ENCODE measurements at places on chromosomes 16 and 17.

- no peak for DNase-seq
Measured at GRCh38 chr17:21249086-21249795, 4.0 kb downstream of the NATD1 start.

DNA sequence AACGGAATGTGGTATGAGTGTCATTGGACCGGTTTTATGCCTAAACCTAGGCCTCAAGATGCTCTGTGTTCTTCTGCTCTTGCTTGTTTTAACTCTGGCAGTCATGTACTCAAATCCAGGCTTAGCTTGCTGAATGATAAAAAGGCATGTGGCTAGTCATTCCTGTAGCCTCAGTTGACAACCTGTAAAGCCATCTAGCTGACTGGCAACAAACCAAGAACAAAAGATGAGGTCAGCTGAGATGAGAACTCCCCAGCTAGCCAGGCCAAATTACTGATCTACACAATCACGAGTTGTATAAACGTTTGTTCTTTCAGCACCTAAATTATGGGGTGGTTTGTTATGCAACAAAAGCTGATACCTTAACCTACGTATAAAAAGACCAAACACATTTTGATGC, 1406.0 kb upstream of the CDH8 start:
- DNase-seq: no peak

DNA sequence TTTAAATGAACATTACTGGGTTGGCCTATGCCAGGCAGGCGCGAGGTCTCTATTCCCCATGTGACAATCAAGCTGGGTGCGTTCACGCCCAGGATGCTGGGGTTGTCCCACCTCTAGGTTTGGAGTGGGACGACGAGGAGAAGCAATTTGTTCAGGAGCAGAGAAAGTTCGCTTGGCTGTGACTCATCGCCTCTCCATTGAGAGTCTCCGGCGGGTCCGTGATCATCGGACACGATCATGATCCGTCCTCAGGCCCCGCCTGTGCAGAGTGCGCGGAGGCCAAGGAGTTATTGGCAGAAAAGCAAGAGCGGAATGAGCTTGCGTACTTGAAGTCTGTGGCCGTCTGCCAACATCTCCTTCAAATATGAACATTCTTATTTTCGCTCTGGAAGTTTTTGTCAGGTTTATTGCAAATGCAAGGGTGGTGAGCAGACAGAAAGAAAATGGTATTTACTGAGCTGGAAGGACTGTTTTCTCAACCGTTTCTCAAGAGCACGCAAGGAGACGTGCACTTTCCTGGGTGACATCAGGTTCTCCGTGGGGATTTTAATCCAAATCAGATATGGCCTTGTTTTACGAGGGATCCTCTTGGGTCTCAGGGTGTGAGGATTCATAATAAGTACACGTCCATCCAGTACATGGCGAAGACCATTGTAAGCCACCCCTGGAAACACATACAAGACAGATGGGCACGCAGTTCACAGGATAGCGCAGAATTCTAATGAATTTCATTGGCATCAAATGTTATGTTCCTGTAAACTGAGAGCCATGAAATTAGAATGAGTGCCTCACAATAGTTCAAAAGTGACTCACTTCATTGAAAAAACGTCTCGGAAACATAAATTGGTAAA, 70.1 kb upstream of the CREBBP start:
- DNase-seq: no peak

- DNase-seq: no peak
Measured at GRCh38 chr17:68060336-68060735, 24.8 kb downstream of the KPNA2 start.

GRCh38 chr17:13619462-13619861, 17.7 kb upstream of the HS3ST3A1 start:
- DNase-seq: no peak

DNA sequence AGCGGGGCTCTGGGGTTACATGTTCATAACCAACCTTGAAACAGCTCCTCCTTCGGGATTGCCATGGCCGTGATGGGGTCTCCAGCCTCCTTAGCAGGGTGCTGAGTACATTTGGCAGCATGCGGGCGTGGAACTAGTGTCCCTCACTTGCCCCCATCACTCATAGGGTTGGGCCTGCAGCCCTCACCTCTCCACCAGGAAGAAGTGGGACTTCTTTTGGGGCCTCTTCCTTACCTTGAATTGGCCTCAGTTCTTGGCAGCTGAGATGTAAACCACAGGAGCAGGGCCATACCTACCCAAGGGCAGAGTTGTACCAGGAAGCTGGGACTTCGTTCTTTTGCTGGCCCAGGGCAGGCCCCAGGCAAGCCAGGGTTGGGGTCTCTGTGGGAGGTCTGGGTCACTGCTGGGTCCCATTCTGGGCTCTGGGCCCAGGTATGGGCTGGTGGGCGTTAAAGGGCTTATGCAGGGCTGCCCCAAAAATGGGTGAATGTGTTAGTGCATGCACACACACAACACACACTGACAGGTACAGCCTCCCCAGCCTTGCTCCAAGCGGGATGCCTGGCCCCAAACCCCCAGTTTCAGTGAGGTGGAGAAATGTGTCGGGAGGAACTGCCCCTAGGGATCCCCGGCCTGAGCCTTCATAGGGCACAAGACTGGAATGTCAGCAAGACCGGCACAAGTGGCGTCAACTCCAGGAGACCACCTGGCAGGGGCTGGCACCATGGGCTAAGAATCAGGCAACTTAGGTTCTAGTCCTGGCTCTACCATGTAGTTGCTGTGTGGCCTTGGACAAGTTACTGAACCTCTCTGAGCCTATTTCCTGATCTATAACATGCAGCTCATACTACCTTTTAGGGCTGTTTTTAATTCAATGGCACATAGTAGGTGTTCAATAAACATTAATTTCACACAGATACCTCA, 3.9 kb upstream of the KRT15 start:
- DNase-seq: no peak

DNA sequence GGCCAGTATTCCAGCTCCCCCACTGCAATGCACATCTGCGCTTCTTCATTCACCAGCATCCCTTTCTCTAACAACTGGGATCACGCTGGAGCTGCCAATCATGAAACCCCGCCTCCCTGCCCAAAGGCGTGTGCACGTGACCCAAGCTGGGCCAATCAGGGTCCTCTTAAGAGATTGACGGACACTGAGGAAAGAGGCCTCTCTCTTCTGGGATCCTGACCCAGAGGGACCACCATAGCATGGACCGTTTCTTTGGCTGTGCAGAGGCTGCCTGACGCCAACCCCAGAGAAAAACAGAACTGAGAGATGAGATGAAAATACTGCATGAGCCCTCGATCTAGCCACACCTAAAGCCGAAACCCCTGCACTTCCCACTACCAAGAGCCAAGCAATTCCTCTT, 32.0 kb downstream of the COTL1 start:
- DNase-seq: peak; percentile 59

DNA sequence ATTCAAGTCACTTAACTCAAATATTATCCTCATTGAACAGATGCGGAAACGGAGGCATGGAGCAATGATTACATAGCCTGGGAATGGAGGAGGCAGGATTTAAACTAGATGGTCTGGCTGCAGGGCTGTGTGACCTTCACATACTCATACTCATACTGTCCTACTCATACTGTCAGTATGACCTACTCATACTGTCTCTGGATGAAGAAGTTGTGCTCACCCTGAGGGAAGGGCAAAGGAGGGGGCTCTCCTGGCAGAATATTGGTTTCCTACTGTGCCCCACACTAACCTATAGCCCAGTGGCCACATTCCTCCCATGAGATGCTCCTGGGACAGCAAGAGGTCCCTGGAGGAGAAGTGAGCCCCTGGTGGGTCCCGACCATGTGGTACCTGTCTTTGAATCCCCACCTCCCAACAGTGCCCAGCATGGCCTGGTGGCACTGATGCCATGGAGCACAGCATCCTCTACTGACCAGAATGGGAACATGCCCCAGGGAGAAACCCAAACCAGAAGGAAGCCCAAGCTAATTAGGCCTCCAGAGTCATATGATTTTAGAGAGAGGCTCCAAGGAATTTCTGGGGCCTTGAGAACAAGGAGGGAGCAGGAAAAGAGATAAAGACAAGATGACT, 197.3 kb upstream of the SDK2 start:
- DNase-seq: peak; percentile 29

- DNase-seq: no peak
Measured at GRCh38 chr17:60258313-60258712, 108.5 kb downstream of the CA4 start.

DNA sequence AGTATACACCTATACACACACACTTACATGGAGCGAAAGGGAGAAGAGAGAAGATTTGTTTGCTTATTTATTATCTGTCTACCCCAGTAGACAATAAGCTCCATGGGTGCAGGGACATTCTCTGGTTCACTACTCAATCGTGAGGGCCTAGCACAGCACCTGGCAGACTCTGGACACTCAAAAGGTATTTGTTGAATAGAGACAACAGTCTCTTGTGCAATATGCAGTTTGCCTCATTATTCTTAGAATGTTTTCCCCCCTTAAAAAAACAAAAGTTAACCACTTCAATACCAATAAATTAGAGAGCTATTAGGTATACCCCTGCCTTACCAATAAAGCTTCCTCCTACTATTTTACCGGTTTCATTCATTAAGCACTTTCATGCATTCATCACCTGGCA, 2.0 kb downstream of the AKAP10 start:
- DNase-seq: no peak

DNA sequence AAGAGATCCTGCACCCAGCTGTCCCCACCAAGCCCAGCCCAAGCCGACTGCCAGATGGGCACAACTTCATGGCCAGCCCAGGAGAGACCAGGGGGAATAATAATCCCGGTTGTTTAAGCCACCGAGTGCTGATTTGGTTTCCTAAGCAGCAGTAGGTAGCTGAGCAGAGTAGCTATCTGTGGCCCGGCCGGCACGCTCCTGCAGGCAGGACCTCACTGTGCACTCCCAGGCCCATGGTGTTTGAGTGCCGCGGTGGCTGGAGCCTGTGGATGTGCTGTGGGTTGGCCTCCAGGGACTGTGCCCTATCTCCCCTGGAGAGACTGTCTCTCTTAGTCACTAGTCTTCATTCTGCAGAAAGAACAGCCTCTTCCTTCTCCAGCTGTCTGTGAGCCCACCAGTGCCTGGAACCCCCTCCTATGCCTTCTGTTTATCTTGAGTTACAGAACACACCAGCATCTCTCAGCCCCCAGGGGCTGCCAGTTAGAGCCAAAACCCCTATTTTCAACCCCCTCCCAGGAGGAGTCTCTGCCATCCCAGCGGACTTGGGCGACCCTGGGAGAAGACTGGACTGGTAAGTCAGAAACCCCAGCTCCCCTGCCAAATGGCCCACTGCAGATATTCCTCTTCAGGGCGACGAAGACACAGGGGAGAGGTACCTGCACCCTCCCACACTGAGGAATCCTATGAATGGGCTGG, 152.0 kb downstream of the SDK2 start:
- no peak for DNase-seq

DNA sequence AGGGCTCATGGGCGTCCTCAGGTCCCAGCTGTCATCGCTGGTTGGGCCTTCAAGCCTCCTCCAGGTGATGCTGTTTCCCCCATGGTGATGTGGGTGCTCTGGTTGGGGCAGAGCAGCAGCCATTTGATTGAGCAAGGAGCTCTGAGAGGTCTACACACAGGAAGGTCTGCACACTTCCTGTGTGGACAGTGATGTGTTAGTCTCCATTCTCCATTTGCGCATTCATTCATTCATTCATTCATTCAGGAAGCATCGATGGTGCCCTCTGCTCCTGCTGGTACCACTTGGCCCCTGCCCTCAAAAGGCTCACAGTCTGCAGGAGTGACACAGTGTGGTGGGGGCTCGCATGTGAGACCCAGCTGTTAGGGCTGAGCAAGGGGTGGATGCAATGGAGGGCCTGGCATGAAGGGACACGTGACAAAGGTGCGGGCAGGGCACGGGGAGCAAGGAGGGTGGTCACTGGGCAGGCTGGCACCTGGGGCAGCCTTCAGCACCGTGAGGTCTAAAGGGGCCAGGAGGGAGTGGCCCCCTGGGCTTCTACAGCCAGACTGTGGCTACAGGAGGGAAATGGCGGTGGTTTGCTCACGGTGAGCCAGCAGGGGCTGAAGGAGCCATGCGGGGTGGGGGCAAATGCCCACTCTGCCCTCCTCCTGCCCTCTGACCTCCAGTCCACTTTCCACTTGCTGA, 1.5 kb downstream of the ADGRG3 start:
- no peak for DNase-seq

- DNase-seq: no peak
Measured at GRCh38 chr17:28327031-28327607, 8.1 kb downstream of the TMEM97 start.

- no peak for DNase-seq
Measured at GRCh38 chr17:10130677-10131076, 67.7 kb downstream of the GAS7 start.

DNA sequence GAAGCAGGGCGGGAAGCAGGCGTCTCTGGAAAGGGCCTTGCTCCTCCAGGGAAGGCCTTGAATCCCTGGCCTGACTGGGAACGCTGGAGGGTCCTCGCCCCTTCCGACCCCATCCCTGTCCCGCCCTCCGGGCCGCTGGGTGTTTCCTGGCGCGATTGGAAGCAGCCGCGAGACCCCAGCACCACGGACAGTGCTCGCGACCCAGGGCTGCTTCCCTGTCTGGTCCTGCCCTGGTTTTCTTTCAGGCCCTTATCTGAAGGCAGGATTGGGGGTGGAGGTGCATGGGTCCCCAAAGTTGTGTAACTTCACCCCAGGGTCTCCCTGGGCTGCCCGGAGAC, 2.1 kb downstream of the MGAT5B start:
- DNase-seq: no peak
